Skeletal muscle tissue (tissue), 5 donors: ENCODE measurements at places on chromosomes 4 and X. TPM values are rescaled to one million over a fixed set of nuclear protein-coding genes. Genes with fewer than 3 reads are reported as not detected.

The FAM47E gene
- total RNA-seq, result 0.52 TPM

The IQCM gene
- not detected for total RNA-seq

The SNCA gene
- total RNA-seq, result 83.0 TPM

The LUZP4 gene
- total RNA-seq, result not detected

The GC gene
- total RNA-seq, result not detected

The CFAP47 gene
- under 0.01 TPM for total RNA-seq

The VAMP7 gene
- total RNA-seq, result 17.2 TPM

The CCDC120 gene
- total RNA-seq, result 0.52 TPM

The GLRA2 gene
- 1.0 TPM for total RNA-seq

The PDZD4 gene
- total RNA-seq, result 2.6 TPM

The HMGN5 gene
- total RNA-seq, result not detected

The FAM184B gene
- total RNA-seq, result 4.2 TPM

The GNL3L gene
- 20.9 TPM for total RNA-seq

The GRIA2 gene
- 3.1 TPM for total RNA-seq

The ARR3 gene
- not detected for total RNA-seq

The SSX4B gene
- not detected for total RNA-seq

The HTRA3 gene
- total RNA-seq, result 20.9 TPM

The TMEM128 gene
- 27.1 TPM for total RNA-seq

The CHRDL1 gene
- 12.5 TPM for total RNA-seq

The C4orf50 gene
- not detected for total RNA-seq
